ENCODE measurements at places on chromosomes 5 and 9.
A peak's percentile ranks its signal among the peaks of the same experiment; 100 is the strongest.

DNA sequence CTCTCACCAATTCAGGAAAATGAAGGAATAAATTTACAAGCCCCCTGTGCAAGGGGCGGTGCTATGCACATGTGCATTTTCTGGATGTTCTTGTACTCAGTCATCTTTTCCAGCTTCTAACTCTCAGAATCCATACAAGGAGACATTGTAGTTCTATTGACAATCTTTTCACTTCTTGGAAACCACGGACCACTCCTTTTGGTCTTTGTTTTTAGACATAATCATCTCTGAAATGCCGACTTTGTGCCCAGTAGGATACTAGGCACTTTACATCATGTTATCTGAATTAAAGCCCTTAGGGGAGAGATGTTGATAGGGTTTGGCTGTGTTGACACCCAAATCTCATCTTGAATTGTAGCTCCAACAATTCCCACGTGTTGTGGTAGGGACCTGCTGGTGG lies 322.6 kb upstream of the WWC1 start:
- no peak for DNase-seq

- DNase-seq, result peak; percentile 88
Observed at GRCh38 chr5:80654391-80655230, at the start of the genes DHFR and MSH3. Gene DHFR (minus strand): TSS chr5:80654983. CDS start chr5:80654489, 494 bp downstream. Gene MSH3 (plus strand): TSS chr5:80654652. CDS start chr5:80654728, 76 bp downstream.

GRCh38 chr5:124054564-124054963 lies 542.6 kb downstream of the CSNK1G3 start:
- no peak for DNase-seq

- no peak for DNase-seq
Observed at GRCh38 chr5:6773342-6774035, 60.3 kb downstream of the TENT4A start.

- no peak for DNase-seq
Observed at GRCh38 chr5:107067395-107067794, 603.3 kb downstream of the EFNA5 start.

GRCh38 chr9:136799854-136800657 lies 3.9 kb downstream of the CCDC183 start:
- peak; percentile 92 for DNase-seq

- no peak for DNase-seq
Observed at GRCh38 chr5:78779771-78780616, 131.4 kb upstream of the LHFPL2 start.

- no peak for DNase-seq
Observed at GRCh38 chr5:78795757-78796156, 147.2 kb upstream of the LHFPL2 start.

- no peak for DNase-seq
Observed at GRCh38 chr9:130770679-130771442, 64.2 kb upstream of the ABL1 start.

- no peak for DNase-seq
Observed at GRCh38 chr5:11528720-11529119, 375.5 kb downstream of the CTNND2 start.

DNA sequence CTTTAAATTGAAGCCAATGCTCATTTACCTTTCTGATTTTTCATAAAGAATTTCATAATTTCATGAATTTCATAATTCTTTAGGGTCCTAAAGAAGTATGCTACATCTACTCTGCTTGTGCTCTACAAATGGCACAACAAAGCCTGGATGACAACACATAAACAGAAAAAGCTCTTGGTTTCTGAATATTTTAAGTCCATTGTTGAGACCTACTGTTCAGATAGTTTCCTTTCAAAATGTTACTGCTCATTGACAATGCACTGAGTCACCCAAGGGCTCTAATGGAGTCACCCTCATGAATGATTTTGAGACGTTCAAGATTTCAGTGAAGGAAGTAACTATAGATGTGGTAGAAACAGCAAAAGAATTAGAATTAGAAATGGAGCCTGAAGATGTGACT lies 74.1 kb downstream of the SLCO4C1 start:
- no peak for DNase-seq

GRCh38 chr5:135706474-135706873 lies 127.7 kb upstream of the CXCL14 start:
- no peak for DNase-seq

DNA sequence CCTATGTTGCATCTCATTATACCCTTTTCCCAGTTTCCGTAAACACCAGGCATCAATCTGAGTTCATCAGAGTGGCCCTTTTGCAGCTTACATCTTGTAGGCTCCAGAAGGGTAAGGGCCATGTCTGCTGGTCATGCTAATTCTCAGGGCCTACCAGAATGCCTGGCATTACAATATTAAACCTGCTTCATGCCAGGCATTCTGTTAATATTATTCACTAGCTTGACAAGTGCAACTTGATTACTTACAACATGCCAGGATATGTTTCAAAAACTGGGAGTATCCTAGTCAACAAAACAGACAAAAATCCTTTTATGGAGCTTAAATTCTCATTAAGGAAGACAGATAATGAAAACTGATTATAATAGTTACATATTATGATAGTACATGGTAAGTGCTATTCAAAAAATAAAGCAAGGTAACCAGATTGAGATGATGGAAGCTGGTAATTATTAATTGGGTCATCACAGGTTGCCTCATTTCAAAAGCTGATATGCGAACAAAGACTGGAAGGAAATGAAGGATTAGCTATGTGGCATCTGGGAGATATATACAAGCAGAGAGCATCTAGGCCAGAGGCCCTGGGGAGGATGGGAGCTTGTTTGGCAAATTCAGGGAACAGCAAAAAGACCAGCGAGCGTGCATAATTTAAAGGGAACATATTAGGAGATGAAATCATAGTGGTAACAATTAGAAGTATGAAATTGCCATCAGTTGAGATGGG lies 406.3 kb downstream of the DMRT2 start:
- no peak for DNase-seq

DNA sequence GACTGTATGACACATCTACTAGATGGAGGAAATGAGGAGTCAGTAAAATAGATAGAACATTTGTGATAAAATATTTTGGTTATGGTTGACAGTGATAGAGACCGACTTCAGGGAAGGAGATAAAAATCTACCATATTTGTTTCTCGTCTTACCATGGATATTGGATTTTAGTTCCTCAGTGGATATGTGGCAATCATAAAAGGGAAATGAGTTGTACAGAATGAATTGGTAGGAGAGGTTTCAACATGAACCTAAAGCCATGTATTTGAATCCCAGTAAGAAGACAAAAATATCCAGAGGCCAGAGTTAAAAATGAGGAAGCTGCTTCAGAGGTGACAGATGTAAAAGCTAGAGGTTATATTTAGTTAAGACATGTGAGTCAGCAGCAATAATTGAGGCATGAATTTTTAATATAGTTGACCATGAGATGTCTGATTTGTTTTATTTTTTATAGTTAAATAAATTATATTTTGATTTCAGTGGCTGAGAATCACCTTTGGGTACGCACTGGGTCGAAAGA lies 480.4 kb upstream of the TUSC1 start:
- DNase-seq, result no peak

DNA sequence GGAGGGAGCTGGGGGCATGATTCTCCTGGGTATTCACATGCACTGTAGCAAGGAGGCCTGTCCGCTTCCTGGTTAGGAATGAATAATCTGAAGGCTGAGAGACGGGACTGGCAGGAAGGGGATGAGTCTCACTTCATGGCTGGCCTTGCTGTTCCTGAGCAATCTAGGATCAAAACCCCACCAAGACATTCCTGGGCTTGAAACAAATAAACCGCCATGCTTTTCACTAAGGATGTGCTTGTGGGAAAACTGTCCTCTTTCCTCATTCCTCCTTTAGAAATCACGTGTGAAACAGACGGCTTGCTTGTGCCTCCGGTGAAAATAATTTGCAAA lies 132.8 kb downstream of the MACROH2A1 start:
- no peak for DNase-seq

DNA sequence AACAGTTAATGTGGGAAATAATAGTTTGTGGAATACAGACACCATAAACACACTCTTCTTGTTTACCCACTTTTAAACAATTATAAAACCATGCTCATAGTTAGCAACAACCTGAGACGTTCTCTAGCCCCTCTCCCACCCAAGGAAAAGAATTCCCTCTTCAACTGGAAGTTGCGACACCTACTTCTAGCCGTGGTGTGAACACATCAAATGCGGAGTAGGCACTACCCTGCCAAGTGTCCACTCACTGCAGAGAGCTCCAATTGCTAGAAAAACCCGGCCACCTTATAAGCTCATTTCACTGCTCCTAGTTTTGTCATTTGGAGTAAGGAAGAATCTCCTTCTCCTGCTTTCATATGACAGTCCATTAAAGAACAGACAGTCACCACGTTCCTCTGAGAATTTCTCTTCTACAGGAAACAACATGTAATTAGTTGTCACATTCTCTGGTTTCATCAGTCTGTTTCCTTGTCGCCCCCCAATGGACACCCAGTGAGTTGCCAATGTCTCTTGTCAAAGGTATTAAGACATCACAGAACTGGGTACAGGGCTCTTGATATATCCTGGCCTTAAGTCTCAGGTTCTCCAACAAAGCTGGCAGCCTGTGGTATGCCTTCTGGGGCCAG lies 47.3 kb downstream of the PRLR start:
- peak; percentile 13 for DNase-seq

GRCh38 chr5:176540956-176541337 lies 3.7 kb upstream of the RNF44 start:
- no peak for DNase-seq
